ENCODE measurements at places on chromosomes 1 and 21.

GRCh38 chr1:209435654-209436566 is 147.6 kb upstream of the CAMK1G start:
- no peak for DNase-seq

DNA sequence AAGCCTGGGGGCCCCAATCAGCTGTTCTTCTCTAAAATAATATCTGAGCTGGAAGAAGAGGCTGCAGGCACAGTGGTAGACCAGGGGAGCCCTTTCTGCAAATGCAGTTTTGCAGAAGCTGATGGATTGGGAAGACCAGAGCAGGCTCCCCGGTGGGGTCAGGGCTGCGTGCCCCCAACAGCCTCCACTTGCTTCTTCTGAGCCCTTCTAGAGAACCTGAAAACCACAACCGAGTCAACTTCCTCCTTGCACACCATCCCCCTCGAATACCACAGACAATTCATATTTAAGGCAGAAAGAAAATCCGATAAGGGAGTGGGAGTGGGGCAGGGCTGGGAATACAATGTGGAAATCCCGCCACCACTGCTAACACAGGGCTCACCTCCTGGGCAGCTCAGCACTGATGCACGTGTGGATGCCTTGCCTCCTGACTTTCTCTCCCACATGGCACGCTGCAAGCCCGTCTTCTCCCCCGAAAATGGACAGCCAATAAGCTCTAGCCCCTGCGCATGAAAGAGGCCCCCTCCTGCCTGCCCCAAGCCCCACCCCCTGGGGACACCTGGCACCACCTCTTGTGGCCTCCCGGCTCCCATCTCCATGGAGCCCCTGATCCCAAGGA is 25.4 kb upstream of the ALDH4A1 start:
- DNase-seq = no peak

DNA sequence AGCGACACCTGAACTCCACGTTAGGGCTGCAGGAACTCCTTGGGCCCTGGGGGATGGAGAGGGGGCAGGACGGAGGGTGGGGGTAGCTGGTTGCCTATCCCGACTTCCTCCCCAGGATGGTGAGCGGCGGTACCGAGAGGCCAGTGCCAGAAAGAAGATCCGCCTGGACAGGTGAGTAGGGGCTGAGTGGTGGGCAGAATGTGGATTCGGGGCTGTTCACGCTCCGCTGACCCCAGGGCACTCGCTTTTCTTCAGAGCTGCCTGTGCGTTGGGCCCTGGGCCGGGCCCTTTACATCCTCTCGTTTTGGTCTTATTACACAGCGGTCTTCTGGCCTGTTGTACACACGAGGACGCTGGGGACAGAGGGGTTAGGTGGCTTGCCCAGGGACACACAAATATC is 20.8 kb downstream of the FAM151A start:
- DNase-seq = no peak

- peak; percentile 54 for DNase-seq
Measured at GRCh38 chr1:108692724-108693655, 880 bp downstream of the PRPF38B start.

DNA sequence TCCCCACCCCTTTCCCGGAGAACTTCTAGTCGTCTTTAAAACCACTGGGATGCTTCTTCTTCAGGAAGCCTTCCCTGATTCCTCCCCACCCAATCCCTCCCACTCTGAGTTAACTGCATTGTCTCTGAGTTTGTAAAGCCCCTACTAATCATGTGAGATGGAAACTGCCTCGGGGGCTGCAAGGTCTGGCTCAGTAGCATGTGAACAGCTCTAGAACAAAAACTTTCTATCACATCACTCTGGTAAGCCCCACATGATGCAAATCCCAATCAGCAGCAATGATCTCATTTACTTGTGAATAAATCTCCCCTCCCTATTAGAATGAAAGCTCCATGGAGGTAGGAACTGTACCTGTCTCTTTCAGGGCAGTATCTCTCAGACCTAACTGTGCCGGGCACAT is 141.0 kb upstream of the JUN start:
- no peak for DNase-seq

DNA sequence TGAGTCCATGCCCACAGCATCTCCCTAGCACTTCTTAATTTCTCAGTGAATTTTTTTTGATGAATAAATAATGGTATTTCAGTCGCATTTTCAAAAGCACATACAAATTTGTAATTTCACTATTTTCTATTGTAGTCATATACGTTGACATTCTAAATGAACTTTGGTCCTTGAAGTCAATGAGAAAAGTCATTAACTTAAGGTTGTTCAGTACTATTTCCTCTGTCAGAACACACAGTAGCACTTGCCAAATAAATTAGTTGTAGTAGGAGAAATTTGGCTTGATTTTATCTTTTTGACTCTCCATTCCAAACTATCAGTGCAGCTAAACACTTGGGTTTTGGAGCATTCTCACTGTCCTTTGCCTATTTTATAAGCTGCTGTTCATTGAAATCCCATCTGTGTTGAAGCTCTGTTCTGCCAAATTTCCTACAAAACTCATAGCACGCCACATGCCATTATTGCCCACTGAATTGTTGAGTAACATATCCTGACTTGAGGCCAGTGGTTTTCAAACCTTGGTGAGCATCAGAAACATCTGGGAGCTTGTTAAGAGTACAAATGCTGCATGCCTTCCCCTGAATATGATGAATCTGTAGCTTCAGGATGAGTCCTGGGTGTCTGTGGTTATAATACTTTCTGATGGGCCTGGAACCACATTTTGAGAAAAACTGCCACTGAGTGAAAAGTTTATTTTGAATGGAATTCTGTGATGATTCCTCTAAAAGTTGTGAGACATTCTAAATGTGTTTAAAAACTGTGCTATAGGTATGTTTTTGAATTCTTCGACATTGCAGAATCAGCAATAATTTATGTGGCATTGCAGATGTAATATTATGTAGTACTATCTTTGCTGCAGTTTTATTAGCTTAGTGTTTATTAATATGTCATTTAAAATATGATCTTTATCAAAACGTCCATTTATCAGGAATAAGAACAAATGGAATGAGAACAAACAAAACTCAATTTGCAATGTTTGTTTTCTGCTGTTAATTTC is 78.9 kb downstream of the DNM3 start:
- no peak for DNase-seq
